ENCODE measurements at places on chromosomes 2 and 18. TPM values are rescaled to one million over a fixed set of nuclear protein-coding genes. Genes with fewer than 3 reads are reported as not detected.

NLRC4 gene
- 0.46 TPM for polyA plus RNA-seq

IL36A gene
- not detected for polyA plus RNA-seq

EFHD1 gene
- not detected for polyA plus RNA-seq

NYAP2 gene
- 0.12 TPM for polyA plus RNA-seq
